ENCODE measurements at places on chromosomes 7 and 10.
A peak's percentile ranks its signal among the peaks of the same experiment; 100 is the strongest.

GRCh38 chr10:59181668-59182067 lies 5.2 kb downstream of the PHYHIPL start:
- no peak for DNase-seq

DNA sequence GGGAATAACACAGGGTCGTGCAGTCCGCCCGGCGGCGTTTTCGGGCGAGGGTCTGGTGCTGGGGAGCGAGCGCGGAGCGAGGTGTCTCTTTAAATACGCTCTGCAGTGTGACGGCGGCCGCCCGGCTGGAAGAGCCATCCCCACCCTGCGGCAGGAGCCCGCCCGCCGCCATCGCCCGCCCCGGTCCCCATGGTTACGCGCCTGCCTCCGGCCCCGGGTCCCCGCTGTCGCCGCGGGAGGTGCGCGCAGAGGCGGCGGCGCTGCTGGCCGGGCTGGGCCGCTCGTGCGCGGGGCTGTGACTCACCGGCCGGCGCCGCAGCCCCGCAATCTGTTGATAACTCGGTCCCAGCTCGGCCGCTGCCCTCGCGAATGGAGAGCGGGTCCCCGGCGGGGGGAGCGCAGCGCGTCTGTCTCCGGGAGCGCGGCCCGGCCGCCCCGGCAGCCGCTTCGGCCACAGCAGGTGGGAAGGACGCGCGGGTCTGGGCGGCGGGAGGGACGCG lies at the start of gene ADGRA1:
Gene ADGRA1 (plus strand): TSS at position 246 of the 500 bp plus-strand sequence. CDS start 986 bp downstream, outside the sequence.
- no peak for DNase-seq

GRCh38 chr10:22560096-22560912 lies 154.1 kb downstream of the PIP4K2A start:
- DNase-seq = no peak

- DNase-seq = no peak
Observed at GRCh38 chr10:13848520-13849445, 262.0 kb downstream of the PRPF18 start.

GRCh38 chr10:128324058-128324827 lies 198.0 kb upstream of the MKI67 start:
- no peak for DNase-seq

- DNase-seq = no peak
Observed at GRCh38 chr7:19302731-19303130, 157.5 kb upstream of the FERD3L start.

DNA sequence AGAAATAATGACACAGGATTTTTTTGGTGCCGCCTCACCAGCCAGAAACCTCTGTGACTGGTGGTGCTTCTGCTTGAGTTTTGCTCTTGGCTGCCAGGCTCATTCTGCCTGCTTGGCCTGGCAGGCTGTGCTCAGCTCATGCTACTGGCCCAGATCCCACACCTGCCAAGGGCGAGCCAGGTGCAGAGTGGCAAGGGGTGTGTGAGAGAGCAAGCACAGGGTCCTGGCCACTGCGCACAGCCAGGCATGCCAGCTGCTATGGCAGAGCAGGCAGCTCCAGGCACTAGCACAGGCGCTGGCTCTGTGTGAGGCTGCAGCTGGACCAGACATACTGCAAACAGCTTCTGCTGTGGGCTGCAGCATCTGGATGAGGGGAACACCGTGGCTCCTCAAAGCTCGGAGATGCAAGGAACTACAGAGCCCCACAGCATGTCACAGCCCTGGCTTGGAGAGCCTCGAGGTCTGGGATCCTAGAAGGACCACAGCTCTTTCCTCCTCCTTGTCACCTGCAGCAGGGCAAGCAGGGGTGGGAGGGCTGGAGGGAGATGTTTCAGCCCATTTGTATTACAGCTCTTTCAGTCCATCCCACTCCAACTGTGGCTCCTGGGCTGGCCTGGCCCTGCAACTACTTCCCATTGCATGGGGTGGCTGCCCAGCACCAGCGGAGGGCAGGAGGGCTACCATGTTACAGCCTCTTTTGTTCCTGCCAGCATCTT lies 313.4 kb upstream of the SEMA3C start:
- DNase-seq = no peak

- DNase-seq = peak; percentile 76
Observed at GRCh38 chr7:47482013-47482875, 99.7 kb downstream of the TNS3 start.

GRCh38 chr10:18594574-18595156 lies 56.7 kb downstream of the NSUN6 start:
- DNase-seq = no peak

DNA sequence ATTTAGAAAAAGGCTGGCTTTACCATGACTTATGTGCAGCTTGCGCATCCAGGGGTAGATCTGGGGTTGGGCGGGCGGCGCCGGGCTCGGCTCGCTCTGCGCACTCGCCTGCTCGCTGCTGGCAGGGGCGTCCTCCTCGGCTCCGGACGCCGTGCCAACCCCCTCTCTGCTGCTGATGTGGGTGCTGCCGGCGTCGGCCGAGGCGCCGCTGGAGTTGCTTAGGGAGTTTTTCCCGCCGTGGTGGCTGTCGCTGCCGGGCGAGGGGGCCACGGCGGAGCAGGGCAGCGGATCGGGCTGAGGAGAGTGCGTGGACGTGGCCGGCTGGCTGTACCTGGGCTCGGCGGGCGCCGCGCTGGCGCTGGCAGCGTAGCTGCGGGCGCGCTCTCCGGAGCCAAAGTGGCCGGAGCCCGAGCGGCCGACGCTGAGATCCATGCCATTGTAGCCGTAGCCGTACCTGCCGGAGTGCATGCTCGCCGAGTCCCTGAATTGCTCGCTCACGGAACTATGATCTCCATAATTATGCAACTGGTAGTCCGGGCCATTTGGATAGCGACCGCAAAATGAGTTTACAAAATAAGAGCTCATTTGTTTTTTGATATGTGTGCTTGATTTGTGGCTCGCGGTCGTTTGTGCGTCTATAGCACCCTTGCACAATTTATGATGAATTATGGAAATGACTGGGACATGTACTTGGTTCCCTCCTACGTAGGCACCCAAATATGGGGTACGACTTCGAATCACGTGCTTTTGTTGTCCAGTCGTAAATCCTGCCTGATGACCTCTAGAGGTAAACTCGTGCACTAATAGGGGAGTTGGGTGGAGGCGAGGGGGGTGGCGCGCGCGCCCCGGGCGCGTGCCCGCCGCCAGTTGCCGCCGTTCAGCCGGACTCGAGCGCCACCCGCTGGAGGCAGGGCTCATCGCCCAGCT lies at the start of gene HOXA5:
Gene HOXA5 (minus strand): TSS at position 659 of the 927 bp plus-strand sequence. CDS start 74 bp downstream, at position 585.
- DNase-seq = no peak

GRCh38 chr10:101097881-101098280 lies 33.2 kb upstream of the TLX1 start:
- DNase-seq = no peak

- DNase-seq = no peak
Observed at GRCh38 chr7:80078159-80078731, 56.4 kb upstream of the GNAI1 start.

- no peak for DNase-seq
Observed at GRCh38 chr10:87506956-87507355, 2.3 kb downstream of the MINPP1 start.

- DNase-seq = no peak
Observed at GRCh38 chr7:96361116-96361857, 39.4 kb upstream of the SLC25A13 start.

DNA sequence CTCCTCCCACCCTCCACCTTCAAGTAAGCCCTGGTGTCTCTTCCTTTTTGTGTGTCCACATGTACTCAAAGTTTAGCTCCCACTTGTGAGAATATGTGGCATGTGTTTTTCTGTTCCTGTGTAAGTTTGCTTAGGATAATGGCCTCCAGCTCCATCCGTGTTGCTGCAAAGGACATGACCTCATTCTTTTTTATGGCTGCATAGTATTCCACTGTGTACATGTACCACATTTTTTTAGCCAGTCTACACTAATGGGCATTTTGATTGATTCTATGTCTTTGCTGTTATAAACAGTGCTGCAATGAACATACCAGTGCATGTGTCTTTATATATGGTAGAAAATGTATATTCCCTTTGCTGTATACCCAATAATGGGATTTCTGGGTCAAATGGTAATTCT lies 710.9 kb downstream of the CCSER2 start:
- DNase-seq = no peak

- DNase-seq = no peak
Observed at GRCh38 chr7:138661069-138661635, 40.0 kb downstream of the SVOPL start.

DNA sequence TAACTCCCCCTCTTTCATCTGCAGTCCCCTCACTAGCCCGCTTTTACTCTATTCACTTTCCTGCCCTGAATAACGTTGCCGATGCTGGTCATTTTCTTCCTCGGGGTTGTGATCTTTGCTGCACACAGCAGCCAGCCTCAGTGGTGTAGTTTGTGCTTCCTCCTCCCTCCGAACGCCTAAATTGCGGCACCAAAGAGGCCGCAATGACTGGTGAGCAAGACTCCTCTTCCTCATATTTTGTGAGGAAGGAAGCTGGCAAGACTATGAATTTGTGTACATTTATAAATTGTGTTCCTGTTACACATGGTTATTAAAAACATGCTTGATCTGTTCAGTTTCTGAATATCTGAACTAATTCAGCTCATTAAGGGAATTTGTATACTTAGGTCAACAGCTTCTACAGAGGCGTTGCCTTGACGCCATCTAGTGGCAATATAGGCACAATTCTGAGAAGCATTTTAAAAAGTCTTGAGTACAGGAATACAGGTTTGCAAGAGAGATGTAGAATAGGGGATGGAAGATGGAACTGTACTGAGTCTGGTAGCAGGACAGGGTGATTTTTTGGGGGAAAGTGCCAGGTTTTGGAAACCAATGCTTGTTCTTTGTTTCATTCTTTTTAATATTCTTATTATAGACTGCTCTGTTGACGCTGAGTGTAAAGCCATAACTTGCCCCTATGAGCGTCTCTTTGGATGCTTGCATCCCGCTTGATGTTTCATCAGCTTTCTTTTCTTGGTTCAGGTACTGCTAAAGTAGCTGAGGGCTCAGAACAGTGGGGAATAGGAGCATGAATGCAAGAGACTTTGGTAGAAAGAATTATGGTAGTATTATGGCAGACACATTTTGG lies 4.1 kb upstream of the TAS2R5 start:
- peak; percentile 6 for DNase-seq

DNA sequence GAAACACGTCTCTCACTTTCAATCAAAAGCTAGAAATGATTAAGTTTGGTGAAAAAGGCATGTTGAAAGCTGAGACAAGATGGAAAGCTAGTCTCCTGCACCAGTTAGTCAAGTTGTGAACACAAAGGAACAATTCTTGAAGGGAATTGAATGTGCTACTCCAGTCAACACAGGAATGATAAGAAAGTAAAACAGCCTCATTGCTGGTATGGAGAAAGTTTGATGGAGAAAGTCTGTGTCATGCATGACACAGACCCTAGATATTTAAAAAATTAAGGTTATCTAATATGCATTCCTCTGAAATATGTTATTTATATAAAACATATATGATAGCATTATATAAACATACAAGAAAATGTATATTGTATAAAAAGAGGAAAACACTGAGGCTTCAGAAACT lies 699.4 kb upstream of the FZD8 start:
- DNase-seq = no peak

DNA sequence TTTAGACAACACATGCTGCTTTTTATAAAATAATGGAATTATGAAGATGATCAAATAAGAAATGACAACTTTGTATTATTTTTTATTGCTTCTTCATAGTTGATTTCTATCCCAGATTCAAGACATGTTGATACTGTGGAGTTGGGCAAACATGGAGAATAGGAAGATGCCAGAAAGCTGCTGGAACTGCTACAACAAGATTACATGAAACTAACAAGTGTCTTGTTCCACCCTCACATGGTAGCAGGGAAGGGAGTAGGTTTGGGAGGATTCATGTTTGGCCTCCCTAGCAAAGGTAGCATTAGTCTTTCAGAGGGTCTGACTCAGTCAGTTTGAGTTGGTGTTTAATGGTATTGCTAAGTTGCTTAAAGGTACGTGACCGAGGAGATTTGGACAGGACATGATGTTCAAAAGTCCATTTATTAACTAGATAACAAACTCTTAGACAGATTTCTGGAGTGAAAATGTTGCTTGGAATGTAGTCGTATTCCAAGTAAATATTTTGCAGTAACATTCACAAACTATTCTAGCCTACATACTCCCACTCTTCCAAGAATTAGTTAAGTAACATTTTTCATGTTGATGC lies 33.1 kb downstream of the PRR15 start:
- no peak for DNase-seq

GRCh38 chr10:114030140-114030539 lies 13.5 kb upstream of the ADRB1 start:
- DNase-seq = no peak

DNA sequence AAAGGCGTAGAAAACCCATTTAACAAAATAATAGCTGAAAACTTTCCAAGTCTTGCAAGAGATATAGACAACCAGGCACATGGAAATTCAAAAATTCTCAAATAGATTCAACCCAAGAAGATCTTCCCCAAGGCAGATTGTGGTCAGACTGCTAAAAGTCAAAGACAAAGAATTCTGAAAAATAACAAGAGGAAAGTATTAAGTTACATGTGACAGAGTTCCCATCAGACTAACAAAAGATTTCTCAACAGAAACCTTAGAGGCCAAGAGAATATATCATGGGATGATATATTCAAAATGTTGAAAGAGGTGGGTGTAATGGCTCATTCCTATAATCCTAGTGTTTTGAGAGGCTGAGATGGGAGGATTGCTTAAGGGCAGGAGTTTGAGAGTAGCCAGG lies 59.8 kb downstream of the TMEM178B start:
- no peak for DNase-seq

- DNase-seq = no peak
Observed at GRCh38 chr7:75575488-75576121, 83.5 kb downstream of the SPDYE5 start.

- DNase-seq = peak; percentile 71
Observed at GRCh38 chr7:6453734-6454133, 6.0 kb upstream of the DAGLB start.

- no peak for DNase-seq
Observed at GRCh38 chr10:123144697-123145541, 3.0 kb upstream of the HMX2 start.

GRCh38 chr7:2928613-2929311 lies 84.7 kb upstream of the GNA12 start:
- DNase-seq = no peak

DNA sequence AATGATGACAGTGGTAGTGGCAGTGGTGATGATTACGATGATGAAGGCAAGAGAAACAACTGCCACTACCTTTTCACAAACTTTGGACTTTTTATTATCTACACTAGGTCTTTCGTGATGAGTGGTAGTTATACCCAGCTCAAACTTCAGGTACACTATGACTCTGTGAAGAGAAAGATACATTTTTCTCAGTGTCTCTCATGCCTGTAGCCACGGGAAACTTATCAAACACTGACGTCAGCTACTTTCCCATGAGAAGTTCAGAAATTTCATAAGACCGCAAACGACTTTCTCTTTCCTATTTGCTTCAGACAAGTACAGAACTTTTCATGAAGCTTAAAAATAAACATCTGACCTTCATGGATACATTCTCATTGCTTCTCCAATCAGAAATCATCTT lies 57.0 kb downstream of the CALD1 start:
- DNase-seq = no peak

DNA sequence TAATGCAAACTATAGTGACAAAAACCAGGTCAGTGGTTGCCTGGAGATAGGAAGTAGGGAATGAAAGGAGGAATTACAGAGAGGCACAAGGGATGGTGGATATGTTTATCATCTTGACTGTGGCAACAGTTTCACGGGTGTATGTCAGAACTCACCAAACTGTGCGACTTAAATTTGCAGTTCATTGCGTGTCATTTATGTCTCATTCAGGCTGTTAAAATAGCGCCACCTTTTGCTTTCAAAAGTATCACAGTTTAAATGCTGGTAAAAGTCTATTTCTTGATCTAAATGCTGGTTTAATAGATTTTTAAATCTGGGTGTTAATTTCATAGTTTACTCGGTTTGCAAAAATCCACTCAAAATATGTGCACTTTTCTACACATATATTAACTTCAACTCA lies 51.0 kb downstream of the PTTG1IP2 start:
- no peak for DNase-seq
